ENCODE measurements at places on chromosomes 7 and 10. TPM values are rescaled to one million over a fixed set of nuclear protein-coding genes. Genes with fewer than 3 reads are reported as not detected.

ELMO1 gene
- total RNA-seq, result 1.1 TPM

CLRN3 gene
- total RNA-seq, result 0.39 TPM

NPM3 gene
- 267 TPM for total RNA-seq

FOXI2 gene
- not detected for total RNA-seq

LIPF gene
- total RNA-seq, result not detected

ODAD2 gene
- total RNA-seq, result 20.4 TPM

IKZF5 gene
- 17.1 TPM for total RNA-seq

KIAA1549 gene
- total RNA-seq, result 3.9 TPM

R3HCC1L gene
- 9.3 TPM for total RNA-seq

IL2RA gene
- total RNA-seq, result 0.59 TPM

All from HCT116 (cell line).